ENCODE measurements at places on chromosomes 5 and 9.

DNA sequence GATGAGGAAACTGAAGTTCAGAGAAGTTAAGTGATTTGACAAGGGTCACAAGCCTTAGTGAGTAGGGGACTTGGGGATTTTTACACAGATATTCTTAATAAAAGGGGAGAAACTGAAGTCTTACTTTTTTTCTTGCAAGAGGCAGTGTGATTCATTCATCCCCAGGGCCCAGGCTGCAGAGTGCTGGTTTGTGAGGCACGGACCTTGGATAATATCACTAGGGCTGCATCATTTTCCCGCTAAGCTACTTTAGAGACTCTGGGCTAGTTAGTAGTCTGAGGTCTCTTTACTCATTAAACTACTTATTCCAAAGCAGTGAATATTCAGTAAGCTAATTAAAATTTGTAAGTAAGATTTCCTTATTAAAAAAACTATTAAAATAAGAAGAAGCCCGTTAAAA lies 195.0 kb downstream of the PBX3 start:
- DNase-seq = no peak

- DNase-seq = no peak
Observed at GRCh38 chr9:89010056-89010455, 18.8 kb downstream of the S1PR3 start.

DNA sequence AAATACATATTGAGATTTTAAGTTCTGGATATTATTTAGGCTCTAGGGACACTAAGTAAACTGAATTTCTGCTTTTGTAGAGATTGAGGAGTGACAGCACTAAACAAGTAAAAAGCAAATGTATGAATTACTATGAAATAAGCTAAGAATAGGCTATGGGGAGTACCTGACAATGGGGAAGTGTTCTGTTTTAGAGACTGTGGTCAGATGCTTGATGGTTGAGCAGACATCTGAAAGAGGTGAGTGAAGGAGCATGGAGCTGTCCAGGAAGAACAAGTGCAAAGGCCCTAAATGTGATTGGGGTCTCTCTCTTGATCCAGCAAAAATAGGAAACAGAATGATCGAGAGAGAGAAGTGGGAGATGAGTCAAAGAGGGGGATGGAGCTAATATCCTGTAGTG lies 111.7 kb downstream of the JAKMIP2 start:
- no peak for DNase-seq

DNA sequence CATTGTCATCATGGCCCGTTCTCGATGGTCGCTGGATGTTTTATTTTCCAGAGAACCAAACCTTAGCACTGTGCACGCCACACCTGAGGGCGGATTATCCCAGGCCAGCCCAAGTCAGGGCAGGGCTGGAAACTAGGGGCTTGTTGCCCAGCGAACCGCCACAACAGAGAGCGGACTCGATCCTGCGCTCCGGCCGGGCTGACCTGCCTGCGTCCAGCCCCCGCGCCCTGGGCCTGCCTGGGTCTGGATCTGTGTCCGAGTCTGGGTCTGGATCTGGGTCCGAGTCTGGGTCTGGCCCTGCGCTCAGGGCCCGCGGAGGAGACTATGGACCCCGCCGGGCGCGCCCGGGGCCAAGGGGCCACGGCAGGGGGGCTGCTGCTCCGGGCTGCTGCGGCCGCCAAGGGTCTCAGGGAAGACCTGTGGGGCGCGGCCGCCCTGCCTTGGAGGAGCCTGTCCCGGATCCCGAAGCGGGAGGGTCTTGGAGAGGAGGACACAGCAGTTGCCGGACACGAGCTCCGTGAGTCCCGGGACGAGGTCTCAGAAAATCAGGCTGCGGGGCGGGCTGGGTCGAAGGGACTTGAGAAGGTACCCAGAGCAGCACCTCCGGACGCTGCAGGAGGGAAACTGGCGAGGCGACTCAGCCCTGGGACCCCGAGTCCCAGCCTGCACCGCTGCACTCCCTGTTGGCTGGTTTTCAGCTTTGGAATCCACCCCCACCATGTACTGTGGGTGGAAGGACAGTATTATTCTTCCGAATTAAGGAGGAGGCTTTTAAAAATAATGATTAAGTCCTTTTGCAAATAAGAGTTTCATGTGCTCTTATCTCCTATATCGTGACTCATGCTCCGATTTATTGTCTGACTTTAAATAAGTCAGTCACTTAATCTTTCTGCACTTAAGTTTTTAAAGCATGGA lies at the start of gene ANKDD1B:
ANKDD1B (plus strand) TSS at position 143 of the 915 bp plus-strand sequence; CDS start at position 325, 182 bp downstream.
- DNase-seq = no peak

GRCh38 chr5:179230061-179230461 lies 115.2 kb downstream of the ADAMTS2 start:
- no peak for DNase-seq

DNA sequence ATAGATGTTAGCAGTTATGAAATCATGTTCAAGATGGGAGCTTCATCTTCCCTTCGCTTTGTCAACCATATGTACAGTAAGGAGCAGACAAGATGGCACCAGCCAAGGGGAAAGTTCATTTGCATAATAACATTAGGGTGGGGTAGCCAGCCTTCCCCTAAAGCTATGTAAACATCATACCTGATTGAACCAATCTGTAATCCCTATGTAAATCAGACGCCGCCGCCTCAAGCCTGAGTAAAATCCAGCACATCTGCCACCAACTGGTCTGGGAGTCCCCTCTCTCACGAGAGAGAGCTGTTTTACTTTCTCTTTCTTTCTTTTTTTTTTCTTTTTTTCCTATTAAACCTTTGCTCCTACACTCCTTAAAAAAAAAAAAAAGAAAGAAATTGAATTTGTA lies 30.8 kb upstream of the REEP2 start:
- no peak for DNase-seq

DNA sequence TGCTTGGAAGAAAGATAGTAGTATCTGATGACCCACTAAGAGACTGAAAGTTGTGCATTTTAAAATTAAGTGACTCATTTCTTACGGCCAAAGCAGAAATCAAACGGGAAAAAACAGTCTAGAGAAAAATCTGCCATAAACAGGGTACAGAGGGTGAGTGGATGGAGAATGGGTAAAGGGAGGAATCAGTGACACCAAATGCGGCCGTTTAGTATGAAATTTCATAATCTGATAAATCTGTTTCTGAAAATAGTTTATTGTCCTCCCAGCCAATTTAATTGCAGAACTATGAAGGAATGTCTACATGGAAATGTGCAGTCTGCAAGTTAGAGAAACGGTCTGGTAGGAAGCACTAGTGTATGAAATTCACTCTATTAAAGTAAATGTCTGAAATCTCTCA lies 39.5 kb downstream of the ADAMTS12 start:
- DNase-seq = no peak

DNA sequence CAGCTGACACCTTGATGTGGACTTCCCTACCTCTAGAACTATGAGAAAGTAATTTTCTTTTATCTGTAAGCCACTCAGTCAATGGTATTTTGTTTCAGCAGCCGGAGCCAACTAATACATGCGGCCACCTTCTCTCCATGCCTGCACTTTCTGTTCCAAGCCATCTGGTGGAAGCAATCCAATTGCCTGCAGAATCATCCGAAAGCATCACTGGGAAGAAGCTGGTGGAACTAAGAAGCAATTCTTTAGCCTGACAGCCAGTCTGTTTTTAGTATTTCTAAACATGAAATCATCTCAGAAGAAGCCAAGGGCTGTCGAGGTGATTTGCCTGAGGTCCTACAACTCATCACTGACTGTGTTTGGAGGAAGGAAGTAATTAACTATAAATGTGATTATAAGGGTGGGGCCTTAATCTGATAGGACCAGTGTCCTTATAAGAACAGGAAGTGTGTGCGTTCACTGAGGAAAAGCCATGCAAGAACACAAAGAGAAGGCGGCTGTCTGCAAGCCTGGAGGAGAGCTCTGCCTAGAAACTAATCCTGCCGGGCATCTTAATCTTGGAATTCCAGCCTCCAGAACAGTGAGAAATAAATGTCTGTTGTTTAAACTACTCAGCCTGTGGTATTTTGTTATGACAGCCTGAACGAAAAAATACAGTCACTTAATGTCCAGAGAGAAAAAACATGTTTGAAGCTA lies 49.1 kb downstream of the NXNL2 start:
- no peak for DNase-seq

- no peak for DNase-seq
Observed at GRCh38 chr9:18746631-18747030, 272.7 kb downstream of the ADAMTSL1 start.

DNA sequence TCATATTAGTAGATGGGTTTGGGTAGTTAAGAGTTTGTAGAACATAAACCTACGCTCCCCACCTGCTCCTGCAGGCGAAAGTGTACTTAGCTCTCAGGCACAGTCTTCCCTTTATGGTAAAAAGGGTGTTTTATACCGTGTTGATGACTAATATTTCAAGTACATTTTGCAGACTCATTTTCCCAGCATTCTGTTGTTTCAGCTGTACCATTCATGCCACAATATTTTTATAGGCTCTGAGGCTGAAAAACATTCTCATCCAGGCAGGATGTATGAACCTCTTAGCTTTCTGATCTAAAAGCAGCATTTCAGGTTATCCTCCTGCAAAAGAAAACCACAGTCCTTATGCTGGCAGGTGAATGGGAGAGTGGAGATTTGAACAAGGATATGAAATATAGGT lies 231.4 kb downstream of the NR2F1-AS1 start:
- no peak for DNase-seq

DNA sequence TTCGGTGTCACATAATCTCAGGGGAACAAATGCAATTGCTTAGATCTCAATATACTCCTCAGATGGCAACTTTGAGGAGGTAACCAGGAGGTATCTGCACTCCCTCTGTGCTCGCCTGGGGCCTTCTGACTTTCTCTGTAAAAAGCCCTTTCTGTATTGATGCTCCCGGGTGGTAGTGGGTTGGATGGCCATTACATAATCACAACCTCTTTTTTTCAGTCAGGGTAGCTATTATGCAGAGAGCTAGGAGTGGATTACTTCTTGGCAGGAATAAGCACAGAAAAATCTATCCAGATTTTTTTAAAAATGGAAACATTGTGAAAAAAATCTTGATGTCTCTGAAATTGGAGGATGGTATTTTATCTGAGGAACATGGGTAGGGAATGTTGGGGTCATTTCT lies 116.6 kb downstream of the SH3GL2 start:
- DNase-seq = no peak

DNA sequence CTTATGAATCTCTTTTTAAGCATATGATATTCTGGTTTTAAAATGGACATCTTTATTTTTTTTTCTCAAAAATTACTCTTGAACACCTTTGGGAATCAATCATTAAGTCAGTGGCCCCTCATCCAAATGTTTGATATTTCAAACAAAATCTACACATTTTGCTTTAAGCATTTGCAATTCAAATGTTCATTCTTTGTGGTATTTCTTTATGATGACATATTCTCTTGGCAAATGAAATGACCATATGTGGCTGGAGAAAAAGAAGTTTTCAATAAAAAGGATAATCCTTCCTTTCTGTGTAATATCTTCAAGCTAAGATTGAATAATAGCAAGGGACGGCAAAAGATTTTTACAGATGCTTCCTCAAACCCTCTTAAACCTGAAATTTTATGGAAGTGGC lies 420.8 kb downstream of the MTRR start:
- DNase-seq = no peak

DNA sequence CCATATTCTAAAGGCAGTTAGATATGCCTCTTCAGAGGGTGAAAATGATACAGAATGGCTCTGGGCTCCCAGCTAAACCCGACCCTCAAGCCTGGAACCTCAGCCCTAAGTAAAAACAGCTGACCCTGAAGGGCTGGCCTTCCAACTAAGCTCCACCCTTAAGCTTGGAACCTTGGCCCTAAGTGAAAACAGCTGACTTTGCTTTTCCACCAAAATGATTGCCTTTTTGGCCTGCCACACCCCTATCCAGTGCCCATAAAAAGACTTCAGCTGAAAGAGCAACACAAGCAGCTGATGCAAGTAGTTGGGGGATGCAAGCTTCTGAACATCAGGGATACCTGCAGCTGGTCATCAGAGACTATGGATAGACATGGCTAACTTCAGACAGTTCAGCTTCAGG lies 647.4 kb upstream of the SGCD start:
- DNase-seq = no peak

DNA sequence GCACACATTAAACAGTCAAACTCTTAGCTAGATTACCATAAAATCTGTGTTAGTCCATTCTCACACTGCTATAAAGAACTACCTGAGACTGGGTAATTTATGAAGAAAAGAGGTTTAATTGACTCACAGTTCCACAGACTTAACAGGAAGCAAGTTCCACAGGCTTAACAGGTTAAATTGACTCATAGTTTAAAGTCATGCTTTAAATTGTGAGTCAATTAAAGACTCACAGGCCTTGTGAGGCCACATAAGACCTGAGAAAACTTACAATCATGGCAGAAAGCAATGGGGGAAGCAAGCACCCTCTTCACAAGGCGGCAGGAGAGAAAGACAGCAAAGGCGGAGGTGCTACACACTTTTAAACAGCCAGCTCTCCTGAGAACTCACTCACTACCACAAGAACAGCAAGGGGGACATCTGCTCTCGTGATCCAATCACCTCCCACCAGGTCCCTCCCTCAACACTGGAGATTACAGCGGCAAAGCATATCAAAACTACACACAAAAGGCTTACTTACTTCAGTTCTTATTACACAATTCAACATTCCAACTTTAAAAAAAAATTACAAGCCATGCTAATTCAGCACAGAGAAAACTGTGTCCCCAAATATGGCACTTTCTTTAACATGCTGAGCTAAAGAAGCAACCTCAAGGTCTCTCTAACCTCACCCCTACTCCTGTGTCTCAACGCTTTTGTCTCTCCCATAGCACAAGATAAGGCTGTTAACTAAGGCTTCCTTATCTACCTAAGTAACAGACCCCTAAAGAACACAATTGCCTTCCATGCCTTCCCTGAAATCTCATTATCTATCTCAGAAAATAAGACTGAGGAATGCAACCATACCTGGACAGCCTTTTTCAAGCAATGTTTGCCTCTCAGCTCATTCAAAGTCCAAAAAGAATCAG lies 805.1 kb downstream of the NR2F1-AS1 start:
- no peak for DNase-seq

DNA sequence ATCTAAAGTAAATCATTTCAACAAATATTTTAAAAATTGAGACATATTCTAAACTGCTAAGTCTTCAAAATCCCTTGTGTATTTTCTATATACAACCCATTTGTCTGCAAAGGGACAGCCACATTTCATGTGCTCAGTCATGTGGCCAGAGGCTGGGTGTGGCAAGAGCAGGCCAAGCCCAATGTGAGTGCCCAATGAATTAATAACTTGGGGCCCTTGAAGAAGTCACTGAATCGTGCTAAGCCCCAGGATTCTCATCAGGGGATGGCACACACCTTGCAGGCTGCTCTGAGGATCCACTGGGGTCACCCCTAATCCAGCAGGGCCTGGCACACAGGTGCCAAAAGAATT lies 78.2 kb upstream of the SMIM23 start:
- no peak for DNase-seq

GRCh38 chr9:128384801-128385495 lies 13.8 kb downstream of the URM1 start:
- no peak for DNase-seq

DNA sequence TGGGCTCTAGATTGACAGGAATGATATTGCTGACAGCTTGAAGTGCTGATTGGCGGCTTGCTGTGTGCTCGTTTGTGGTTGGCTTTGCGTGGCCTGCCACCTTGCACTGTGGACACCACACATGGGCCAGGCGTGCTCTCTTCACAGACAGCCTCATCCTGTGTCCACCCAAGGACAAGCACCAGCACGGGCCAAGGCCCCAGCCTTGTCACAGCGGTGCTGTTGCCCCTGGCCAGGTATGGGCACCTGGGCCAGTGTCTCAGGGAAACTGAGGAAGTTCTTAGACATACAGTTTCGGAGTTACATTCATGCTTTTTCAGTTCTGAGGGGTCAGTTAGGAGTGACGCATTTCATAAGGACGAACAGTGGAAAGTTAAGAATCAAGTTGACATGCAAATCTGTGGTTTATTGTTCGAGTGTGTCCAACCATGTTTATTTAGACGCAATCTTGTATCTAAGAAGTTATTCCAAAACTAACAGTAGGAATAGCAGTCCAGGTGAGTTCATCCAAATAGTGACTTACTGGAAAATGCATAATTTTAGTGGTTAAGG lies 125.9 kb downstream of the EHMT1 start:
- no peak for DNase-seq

Data from CD4-positive, alpha-beta T cell treated with Interleukin-15 for 4 hours (primary cell).